Astrocyte of the spinal cord (primary cell): ENCODE measurements at places on chromosomes 7 and 10.

DNA sequence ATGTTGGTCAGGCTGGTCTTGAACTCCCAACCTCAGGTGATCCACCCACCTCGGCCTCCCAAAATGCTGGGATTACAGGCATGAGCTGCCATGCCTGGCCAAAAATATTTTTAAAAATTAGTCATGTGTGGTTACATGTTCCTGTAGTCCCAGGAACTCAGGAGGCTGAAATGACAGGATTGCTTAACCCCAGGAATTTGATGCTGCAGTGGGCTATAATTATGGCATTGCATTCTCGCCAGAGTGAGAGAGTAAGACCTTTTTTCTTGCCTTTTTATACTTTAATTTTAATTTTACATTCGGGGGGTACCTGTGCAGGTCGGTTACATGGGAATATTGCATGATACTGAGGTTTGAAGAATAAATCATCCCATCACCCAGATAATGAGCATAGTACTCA, 86.6 kb upstream of the ZNF92 start:
- no peak for DNase-seq

GRCh38 chr10:70940834-70941568, 52.6 kb upstream of the PCBD1 start:
- no peak for DNase-seq

GRCh38 chr10:110214371-110214826, 7.0 kb downstream of the MXI1 start:
- DNase-seq: peak; percentile 82

DNA sequence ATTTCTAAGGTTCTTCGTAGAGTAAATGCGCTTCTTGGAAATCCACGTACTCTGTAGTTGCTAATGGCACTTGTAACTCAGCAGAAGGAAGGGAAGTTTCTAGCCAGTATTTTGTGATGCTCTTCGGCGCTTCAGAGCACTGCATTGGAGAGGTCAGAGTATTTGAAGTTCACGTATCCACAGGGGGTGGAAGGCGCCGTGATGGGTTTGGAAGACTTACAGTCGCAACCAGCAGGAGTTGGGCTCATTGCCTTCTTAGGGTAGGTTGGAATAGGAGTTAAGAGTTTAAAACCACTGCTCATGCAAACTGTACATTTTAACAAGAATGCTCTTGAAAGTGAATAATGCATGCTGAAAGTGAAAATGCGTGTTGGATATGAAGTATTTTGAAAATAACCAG, 49.1 kb downstream of the SHH start:
- DNase-seq: peak; percentile 71

- DNase-seq: no peak
Observed at GRCh38 chr7:1041551-1042491, 2.5 kb upstream of the GPR146 start.

DNA sequence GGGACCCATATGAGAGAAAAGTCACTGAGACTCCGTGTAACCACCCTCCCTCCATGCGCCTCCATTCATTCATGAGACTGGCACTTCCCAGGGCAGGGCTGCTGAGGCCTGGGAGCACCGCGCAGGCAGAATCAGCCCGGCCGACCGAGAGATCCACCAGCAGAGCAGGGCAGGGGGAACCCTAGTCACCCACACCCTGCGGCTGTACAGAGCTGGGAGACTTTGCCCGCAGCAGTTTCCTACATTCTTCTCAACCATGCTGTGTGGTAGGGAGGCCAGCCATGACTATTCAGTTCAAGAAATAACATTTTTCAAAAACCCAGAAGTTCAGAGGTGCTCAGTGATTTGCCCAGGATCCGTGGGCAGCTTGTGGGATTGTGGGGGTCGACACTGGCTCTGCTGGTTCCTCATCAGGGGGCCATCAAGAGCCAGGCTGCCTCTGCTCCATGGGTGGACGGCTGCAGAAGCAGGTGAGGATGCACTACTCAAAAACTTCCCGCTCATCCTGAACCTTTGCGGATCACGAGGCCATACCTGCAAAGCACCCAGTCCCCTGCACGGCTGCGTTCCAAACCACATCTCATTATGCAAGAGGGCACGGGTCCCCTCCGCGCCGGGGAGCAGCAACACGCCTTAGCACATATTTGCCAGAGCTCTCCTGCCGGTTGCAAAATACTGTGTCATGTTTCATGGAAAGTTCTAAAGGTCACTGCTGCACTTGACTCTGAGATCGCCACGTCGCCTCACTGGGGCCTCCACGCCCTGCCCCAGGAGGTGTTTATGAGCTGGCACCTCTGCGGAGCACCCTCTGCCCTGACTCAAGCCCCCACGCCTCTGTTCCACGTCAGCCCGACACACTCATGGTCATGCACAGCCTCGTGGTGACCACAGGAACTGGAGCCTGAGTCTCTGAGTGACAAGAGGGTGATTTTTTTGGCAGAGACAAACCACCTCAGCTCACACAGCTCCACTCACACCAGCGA, 132.0 kb downstream of the PRKAG2 start:
- DNase-seq: peak; percentile 70

DNA sequence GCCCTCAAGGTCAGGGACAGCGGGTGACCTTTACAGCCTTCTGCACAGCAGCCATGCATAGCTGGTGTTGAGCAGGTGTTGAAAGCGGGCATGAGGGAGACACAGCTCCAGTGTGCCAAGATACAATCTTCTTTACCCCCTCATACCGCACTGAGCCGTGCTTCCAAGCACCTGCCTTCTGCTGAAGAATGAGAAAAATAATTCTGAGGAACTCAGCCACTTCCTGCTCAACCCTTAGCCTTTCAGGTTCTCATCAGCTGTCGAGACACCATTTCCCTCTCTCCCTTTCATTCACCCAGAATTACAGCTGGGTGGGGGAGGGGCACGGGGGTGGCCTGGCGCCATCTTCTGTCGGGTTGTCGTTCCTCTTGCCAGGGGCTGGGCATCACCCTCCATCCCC, 58.6 kb downstream of the COL13A1 start:
- DNase-seq: no peak

- no peak for DNase-seq
Observed at GRCh38 chr7:47587351-47587750, 5.4 kb upstream of the TNS3 start.

GRCh38 chr7:151310578-151310977, 31.0 kb upstream of the NUB1 start:
- DNase-seq: no peak

DNA sequence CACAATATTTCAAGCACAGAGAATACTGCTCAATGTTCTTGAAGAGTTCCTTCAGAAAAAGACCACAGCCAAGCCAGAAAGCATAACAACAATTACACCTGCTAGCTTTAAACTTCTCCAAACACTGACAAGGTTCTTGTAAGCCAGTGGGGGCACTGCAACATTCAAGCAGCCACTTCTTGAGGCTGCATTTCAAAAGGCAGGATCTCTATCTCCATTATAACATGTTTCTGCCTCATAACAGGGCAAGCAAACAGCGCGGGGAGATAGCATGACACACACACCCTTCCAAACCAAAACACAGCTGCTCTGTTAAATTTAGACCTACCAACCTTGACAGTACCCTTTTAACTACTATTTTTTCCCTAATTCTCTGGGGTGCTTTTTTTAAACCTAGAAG, 30.8 kb downstream of the CHCHD3 start:
- peak; percentile 27 for DNase-seq

DNA sequence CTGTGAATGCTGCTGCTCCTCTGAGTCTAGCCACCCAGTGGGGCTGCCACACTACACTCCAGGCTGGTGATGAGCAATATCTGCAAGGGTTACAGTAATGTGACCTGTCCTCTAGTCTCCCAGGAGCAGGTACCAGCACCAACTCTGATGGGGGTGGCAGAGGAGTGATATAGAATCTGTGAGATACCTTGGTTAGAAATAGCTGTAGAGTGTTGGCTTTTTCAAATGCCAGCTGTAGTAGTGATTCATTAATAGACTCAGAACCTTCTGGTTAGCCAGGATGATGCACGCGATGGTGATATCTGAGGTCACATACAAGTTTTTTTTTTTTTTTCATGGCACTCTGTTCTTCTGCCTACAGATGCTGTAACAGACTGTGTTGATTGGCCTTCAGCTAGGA, 757.1 kb downstream of the INHBA start:
- no peak for DNase-seq

- no peak for DNase-seq
Observed at GRCh38 chr10:51993475-51993874, 294.1 kb upstream of the CSTF2T start.

DNA sequence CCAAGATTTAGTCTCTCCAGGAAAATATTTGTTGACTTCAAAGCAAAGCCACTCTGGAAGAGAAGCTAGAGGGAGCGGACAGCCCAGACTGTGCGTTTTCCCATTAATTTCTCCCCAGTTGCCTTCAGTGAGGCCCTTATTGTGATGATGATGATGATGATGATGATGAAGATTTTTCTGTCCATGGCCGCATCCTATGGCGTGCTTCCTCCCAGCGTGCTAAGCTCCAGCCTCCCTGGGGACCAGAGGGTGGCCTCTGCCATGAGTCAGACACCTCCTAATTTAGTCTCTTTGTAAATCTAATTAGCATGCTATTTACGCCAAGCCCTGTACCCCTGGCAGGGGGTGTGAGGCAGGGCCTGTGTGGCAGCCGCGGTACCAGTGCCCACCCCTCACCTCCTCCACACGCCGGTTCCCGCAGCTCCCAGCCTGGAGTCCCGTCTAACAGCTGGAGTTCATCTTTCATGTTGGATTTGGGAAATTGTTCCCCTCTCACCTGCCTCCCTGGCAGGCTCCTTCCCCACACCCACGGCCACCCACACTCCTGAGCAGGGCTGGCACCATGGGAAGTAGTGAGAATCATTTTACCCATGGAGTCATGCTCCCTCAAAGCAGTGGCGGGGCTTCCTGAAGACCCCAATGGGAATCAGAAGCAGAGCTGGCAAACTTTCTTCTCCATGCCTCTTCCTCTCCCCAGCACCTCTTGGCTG, 92.2 kb downstream of the C10orf105 start:
- no peak for DNase-seq

DNA sequence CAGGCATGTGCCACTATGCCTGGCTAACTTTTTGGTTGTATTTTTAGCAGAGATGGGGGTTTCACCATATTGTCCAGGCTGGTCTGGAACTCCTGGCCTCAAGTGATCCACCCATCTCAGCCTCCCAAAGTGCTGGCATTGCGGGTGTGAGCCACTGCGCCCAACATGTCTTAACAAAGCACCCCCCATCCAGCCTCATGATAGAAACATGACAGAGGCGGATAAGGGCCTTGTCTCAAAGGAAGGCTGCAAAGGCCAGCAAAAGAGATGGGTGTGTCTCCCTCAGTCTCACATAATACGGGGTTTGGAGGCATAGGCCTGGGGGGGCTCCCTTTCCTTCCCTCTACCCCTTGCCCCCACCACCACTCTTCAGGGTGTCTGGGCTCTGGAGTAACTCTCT, 93.2 kb downstream of the SH3PXD2A start:
- DNase-seq: no peak

DNA sequence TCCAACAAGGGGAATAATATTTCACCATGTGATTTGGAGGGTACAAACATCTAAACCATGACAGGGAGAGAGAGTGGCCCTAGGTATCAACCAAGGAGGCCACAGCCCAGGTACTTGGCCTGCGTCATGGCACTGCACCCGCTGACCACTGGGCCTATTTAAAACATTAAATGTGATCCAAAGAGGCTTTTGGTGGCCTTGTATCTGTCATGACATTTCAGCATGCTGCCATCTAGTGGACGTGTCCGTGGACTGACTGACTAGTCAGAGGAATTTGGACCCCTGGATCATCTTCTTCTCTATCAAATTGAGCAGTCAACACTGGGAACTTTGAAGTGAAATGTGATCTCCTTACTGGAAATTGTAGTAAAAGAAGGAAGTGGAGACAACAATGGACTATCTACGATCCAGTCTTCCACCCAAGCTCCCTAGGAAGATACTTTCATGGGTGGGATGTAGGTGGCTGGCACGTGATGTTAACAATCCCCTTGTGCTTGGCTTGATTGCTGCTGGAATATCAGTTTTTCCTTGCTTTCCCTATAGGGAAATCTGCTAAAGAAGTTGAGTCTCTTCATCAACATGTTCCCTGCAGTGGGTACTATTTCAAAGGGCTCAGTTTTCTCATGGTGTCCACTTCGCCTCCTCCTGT, 24.6 kb upstream of the ITGA8 start:
- DNase-seq: peak; percentile 48

DNA sequence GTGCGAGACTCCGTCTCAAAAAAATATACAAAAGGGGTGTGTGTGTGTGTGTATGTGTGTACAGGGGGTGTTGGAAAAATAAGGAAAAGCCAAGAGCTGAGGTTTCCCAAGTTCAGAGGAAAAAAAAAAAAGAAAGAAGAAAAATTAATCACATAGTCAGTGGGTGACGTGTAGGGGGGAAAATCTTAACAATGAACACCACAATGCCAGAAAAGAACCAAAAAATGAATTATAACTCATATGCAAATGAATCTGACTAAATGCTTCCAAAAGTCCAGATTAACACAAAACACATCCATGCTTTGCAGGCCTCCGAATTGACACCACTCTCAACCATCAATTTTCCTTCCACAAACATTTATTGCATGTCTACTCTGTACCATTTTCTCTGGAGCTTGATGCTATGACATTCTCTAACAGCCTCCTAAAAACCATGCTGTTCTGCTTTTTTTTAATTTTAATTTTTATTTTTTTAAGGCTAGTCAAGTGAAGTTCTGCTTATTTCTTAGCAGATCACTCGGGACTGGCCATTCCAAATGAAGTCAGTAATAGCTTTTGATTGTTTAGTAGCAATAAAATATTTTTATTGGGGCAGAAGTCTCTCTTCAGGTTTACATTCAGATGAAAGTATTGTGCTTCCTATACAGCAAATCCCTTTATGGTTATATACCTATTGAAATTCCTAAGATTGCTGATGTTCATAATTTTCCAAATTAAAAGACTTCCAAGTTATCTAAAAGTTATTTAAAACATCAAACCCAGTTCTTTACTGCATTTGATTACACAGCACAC, 133.8 kb downstream of the CNOT4 start:
- DNase-seq: no peak

- DNase-seq: peak; percentile 94
Observed at GRCh38 chr7:133512560-133512959, 259.7 kb downstream of the EXOC4 start.

DNA sequence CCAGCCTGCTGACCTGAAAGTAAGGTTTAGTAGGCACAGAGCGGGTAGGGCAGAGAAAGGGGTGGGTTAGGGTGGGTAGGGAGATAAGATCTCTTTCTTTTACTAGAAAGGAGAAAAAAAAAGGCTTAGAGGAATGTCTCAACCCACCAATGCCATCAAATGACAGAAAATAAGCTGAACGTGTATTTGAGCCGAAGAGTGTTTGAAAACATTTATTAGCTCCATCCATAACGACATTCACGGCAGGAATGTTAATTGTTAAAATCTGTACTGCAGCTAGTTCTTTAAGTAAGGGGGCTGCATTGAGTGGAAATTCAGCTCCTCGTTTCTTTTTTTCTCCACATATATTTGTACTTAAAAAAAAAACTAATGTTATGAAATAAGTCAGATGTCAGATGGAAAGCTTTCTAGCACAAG, 63.7 kb upstream of the ARID5B start:
- no peak for DNase-seq

DNA sequence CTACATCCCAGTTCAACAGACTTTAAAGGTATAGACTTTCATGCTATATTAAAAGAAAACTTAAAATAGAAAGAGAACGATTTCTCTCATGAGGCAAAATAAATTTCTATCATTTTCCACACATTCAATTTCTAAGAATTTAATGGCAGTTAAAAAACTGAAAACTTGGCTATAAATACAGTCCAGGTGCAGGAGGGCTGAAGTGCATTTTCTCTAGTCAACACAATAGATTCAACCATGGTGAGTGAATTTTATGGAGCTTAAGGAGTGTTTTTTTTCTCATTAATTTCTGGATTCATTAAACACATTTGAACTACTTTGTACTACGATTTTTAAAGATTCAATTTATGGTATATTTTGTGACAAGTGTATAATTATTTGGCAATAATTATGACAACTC, 240.8 kb upstream of the SLC26A5 start:
- no peak for DNase-seq
